ENCODE measurements at places on chromosomes 6 and 20.

GRCh38 chr6:41075651-41076626 lies 3.2 kb downstream of the NFYA start:
- DNase-seq = no peak

DNA sequence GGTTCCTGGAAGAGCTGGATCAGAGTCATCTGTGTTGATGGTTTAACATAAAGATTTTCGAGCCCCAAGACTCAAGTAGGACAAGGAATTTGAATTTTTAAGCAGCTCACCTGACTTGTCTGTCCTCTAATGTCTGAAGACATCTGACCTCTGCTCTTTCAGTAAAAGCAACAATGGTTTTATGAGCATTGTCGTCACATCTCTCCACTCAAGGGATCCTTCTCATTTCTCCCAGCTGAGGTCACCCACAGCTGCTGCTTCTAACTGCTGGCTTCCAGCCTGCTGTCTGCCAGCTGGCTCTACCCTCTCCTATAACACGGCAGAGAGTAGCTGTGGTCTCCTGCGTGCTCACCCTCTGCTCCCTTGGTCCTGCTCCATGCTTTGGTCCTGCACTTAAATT lies 24.7 kb upstream of the HDAC2 start:
- DNase-seq = no peak

GRCh38 chr20:44627364-44628010 lies 24.0 kb downstream of the ADA start:
- no peak for DNase-seq

DNA sequence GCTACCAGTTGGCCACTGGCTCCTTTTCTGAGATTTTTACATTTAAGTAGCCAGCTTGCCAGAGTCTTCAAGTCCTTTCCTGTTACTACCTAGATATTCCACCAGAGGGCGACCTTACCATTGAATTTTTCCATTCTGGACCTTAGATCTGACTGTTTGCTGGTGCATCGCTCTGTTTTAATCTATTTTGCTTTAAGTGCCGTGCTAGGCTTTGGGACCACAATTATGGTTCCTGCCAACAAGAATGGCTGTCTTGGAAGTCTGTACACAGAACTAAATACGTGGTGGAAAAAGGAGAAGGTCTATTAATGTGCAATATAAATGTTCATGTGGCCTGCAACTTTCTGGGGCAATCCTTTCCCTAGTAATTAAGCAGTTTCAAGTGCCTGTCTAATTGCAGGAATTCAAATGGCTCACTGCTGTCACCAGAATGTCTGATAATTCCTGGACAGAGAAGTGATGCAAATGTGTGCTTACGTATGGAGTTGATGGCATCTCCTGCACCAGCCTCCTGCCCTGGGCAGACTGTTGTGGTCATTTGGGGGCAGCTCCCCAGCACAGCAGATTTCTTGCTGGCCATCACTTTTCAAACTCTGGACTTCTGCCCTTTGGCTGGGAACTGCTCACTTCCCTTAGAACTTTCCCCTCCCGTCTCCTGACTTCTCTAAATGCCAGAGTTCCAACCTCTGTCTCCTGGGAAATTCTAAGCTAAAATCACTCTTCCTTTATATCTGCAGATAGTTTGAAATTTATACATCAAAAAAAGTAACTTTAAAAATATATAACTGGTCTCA lies 5.6 kb upstream of the HLA-DOA start:
- peak; percentile 78 for DNase-seq

- no peak for DNase-seq
Measured at GRCh38 chr20:20755674-20756319, 43.4 kb upstream of the RALGAPA2 start.

GRCh38 chr6:165956874-165957273 lies 210.8 kb downstream of the TBXT start:
- no peak for DNase-seq

DNA sequence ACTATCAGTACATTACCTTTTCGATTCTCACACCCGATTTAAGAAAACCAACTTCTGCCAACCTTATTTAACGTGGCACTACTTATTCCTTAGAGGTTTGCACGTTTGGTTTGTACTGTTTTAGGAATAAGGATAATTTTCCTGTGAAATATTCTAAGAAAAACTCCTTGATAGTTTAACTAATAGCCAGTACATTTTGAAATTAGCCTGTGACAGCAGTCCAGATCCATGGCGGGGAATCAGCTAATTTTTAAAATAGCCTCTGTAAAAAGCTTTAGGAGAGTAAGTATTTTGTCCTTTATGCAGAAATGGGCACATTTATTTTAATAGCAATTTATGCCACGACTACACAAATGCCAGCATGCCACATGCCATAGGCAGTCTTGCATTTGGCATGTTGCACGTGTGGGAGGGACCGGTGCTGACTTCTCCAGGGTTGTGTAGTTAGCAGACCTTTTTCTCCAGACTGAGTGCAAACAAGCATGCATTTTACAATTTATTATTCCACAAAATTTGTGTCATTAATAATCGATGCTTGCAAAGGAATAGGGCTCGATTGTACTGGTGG lies 6.2 kb downstream of the FOXC1 start:
- no peak for DNase-seq

- no peak for DNase-seq
Measured at GRCh38 chr6:14713008-14713960, 532.6 kb upstream of the JARID2 start.

DNA sequence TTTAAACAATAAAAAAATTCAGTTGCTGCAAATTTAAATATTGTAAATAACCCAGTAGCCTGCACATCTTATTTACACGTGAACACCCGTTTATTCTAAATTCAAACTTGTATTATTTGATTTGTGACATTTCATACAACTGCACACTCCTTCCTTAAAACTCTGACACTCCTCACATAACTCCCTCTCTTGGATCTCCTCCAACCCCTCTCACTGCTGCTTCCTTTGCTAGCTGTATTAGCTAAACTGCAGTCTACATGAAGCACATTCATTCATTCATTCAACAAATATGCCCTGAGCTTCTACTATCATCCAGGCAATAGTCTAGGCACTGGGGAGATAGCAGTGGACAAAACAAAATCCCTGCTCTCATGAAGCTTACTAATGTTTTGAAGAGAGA lies 47.0 kb downstream of the FBXL4 start:
- DNase-seq = no peak

- no peak for DNase-seq
Measured at GRCh38 chr6:122758927-122759334, 20.6 kb upstream of the FABP7 start.

DNA sequence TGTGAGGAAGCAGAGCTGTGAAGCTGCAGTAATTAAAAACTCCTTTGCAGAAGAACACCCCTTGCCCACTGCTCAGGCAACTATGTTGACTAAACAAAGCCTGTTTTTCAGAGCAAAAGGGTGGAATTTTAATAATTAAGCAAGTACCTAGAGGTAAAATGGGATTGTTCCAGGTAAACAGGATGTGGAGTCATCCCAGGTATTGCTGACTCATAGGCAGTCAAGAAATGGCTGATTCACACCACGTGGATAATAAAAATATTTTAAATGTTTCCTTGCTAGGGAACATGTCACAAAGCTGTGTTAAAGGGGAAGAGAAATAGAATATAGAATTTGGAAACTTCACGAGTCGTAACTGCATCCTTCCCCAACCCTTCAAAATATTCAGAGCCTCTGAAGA lies 491.8 kb downstream of the BTBD3 start:
- no peak for DNase-seq

DNA sequence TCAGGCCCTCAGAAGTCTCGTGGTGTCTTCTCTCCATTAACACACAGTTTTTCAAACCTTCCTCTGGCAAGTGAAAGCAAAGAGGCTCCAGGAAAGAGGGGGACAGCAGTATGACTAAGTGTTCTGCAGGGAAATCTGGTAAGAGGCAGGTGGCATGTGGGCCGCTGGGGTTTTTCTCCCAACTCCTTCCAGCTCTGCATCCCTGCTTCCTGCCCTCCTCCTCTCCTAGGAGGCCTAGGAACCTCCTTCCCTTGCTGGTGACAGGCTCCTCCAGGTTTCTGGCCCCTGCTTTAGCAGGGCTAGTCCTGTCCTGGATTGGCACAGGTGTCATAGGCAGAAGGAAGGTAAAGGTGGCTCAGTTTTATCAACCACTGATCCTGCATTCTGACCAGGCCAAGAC lies 7.6 kb upstream of the ITCH start:
- no peak for DNase-seq

DNA sequence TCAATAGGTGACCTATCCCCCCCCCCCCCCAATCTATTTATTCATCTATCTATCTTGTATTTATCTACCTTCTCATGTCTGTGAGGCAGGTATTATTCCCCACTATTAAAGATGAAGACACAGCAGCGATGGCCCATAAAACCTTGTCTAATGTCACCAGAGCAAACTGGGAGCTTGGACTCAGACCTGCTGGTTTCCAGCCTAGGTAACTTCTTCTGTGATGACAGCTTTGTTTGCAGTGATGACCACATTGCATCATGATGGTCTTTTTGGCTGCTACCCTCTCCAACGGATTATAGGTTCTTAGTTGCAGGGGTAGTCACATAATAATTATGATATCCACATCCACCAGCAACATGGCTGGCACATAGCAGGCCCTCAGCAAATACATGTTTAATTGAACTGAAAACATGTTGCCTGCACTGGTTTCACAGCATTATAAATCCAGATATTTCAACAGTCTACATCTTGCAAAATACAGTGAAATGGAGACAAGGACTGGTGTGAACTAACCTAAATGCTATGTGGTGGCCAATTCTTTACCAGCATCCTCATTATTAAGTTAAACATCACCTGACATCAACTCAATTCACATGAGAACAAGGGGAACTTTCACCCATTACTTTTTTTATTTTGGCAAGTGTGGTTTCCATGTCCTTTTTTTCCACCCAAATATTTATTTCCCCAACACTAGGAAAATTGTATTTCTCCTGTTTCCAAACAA lies 712.5 kb upstream of the NRSN1 start:
- no peak for DNase-seq

DNA sequence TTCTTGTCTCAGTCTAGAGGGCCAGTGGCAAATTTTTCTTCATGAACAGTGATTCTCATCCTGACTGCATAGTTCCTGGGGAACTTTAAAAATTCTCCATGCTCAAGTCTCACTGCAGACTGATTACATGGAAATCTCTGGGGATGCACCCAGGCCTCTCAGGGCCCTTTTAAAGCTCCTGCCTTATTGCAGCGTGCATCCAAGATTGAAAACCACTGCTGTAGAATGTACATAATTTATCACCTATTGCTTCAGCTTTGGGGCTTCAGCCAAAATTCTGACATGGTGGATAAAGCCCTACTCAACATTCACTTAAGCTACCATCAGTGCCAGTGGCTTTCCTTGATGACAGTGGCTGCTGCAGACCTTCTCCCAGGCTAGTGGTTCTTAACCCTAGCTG lies 143.8 kb downstream of the BTBD3 start:
- DNase-seq = no peak

DNA sequence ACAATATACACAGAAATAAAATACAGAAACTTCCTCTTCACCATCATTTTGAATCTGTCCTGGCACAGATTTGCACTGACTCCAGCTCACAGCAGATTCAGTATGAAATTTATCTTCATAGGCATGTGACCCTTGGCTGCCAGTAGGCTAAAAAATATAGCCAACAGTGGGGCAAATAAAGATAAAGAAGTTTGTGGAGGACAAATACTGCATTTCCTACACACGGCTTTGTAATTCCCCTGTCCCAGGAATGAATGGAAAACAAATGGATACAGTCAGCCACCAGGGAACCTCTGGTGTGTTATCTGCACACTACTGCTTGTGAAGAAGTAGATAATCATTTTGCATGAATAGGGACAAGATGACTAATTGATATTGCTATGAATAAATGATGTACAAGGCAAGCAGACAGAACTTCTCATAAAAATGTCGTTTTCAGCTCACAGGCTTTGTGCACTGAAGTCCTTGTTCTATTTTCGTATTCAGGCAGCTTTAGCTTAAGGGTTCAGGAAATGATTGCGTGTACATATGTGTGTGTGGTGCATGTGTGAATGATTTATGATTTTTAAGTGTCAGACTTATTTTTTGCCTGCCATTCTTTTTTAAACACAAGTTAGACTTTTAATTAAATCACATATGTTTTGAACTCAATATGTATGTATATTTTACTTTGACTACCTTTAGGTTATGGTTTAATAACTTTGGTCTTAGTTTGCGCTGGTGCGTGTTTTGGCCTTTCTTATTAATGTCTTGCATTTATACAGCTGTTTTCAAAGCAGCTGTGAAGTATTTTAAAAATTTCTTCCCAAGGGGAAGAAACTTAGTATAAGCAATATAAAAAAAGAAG lies 543.8 kb upstream of the JAG1 start:
- no peak for DNase-seq

GRCh38 chr6:132484680-132485018 lies 28.3 kb downstream of the STX7 start:
- DNase-seq = no peak

DNA sequence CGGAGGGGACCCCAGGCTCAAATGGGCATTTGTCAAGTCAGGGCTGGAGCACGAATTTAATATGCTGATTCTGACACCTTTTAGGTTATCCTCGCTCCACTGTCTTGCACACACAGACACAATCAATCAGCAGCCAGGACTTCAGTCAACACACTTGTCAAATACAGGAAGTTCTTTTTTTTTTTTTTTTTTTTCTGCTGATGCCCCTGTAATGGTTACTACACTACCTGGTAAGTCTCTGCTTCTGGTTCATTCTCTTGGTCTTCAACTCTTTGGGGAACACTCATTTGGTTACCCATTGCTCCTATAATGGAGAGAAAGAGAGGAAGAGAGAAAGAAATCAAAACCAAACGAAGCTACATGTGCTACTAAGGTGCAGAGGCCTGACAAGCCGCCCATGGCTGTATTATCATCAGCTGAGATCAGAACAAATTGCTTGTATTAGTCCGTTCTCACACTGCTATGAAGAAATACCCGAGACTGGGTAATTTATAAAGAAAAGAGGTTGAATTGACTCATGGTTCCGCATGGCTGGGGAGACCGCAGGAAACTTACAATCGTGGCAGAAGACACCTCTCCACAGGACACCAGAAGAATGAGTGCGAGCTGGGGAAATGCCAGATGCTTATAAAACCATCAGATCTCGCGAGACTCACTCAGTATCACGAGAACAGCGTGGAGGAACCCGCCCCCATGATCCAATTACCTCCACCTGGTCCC lies 11.8 kb downstream of the BCAS1 start:
- no peak for DNase-seq

GRCh38 chr20:41483553-41483930 lies 116.9 kb upstream of the EMILIN3 start:
- no peak for DNase-seq

DNA sequence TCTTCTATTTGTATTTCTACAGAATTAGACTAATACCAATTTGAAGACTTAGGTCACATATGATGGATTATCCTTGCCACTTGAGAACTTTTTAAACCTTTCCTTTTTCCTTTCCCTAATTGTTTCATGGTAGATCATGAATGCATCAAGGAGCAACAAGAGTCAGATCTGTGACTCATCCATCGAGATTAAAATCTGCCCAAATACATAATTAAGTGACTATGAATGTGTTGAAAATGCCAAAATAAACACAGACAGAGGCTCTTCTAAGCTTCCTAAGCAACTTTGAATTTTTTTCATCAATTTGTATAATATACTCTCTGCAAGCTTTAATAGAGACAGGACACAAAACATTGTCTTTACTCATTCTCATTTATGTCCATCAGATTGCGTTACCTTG lies 23.5 kb upstream of the HTR1E start:
- no peak for DNase-seq

Data from GM13976 (cell line).